ENCODE measurements at places on chromosomes 6 and 20.

DNA sequence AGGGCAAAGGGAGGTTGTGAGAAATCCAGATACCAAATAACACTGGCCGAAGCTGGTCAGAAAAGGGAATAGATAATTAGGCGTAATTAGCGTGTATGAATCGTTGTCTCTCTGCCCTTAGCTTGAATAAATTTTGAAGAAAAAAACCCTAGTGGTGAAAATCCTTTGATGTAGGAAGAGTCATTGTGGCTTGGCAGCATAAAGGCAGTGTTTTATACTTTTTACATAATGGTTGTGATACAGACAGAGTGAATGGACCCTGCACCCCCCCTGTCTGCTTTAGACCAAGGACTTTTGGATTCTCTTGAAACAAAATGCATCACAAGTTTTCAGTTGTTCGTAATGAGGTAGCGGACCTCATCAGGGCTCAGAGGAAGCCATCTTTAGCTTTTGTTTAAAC, 126.5 kb downstream of the AFG1L start:
- no peak for DNase-seq

DNA sequence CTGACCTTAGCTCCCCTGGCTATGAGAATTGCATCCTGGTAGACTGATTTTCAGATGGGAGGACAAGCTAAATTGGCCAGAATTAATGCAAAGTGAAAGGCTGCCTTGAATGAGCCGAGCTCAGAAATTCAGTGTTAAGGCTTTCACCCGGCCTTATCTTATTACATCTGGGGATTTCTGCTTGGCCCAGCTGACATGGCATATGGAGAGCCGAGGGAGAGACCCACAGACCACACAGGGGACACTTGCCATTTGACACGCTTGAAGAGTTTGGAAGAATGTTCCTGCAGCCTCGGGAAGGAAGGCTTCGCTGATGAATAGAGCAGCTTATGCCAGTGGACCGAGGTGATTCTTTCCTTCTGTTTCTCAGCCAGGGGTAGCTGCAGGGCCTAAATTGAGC, 9.0 kb downstream of the MOCS3 start:
- DNase-seq: no peak

DNA sequence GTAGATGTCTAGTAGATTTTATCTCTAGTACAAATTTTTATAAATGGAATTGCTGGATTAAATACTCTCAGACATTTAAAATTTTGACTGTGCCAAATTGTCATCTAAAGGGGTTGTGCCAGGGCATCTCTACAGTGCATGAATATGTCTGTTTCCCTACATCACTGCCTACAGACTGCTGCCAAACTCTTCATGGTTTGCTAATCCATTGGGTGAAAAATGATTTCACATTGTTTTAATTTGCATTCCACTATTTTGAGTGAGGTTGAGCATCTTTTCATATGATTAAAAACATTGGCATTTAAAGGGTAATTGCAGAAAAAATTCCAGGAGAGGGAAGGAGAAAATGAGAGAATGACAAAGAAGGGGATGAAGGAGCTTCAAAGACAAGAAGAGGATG, 267.7 kb upstream of the RNF24 start:
- no peak for DNase-seq

- DNase-seq: no peak
Observed at GRCh38 chr6:10303608-10304506, 111.0 kb downstream of the TFAP2A start.

GRCh38 chr6:2917801-2918445, 14.8 kb upstream of the SERPINB9 start:
- DNase-seq: no peak

DNA sequence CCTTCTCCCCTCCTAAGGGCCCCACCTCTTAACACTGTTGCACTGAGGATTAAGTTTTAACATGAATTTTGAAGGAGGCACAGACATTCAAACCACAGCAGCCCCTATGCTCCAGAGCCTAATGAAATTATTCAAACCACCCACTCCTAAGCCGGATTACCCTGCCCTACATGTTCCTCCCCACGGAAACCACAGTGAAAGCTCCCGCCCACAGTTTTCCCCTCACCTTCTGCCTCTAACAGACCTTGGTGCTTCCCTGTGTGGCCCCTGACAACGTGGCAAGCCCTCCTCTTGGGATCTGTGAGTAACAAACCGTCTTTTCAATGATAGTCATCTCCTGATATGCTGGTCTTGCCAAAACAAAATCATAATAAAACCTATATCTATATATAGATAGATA, 74.8 kb downstream of the RIN2 start:
- no peak for DNase-seq

DNA sequence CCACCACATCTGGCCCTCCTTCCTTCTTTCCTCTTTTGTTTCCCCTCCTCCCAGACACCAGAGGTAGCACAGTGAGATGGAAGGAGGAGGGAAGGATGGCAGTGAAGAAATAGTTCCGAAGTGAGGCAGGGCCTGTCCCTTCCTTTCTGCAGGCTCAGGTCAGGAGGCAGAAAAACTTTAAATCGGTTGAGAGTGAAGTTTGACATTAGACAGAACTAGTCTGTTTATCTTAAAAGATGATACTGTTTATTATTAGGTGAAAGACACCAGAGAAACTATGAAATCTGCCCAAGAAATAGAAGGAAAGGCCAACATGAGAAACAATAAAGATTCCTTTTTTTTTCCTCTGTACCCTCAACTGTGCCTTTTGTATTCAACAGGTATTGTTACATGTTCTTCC, 670.3 kb downstream of the UTRN start:
- DNase-seq: no peak

DNA sequence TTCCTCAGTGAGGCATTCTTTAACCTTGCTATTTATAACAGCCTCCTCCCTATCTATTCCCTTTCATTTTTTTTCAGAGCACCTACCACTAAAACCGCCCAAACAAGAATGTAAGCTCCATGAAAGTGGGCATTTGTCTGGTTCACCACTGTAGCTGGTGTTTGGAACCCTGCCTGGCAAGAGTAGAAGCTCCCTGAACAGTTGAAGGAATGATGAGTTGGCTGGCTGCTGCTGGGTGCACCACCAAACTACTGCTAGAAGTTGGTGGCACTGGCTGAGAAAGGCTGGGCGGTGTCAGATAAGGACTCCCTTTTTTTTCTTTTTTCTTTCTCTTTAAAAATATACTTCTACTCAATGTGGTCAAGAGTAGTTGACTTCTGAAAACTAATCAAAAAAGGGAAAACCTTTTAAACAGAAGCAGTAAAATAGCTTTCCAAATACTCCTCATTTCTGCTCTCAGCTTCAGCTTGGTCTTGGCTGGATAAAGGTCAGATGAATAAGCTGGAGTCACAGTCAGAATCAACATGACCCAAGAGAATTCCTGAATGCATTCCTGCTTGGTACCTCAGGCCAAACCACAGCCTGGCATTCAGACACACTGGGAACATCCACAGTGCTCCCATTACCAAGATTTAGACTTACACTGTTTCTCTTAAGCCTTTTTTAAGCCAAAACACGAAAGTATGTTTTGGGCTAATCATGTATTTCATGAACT, 38.0 kb downstream of the RTN4IP1 start:
- DNase-seq: no peak

DNA sequence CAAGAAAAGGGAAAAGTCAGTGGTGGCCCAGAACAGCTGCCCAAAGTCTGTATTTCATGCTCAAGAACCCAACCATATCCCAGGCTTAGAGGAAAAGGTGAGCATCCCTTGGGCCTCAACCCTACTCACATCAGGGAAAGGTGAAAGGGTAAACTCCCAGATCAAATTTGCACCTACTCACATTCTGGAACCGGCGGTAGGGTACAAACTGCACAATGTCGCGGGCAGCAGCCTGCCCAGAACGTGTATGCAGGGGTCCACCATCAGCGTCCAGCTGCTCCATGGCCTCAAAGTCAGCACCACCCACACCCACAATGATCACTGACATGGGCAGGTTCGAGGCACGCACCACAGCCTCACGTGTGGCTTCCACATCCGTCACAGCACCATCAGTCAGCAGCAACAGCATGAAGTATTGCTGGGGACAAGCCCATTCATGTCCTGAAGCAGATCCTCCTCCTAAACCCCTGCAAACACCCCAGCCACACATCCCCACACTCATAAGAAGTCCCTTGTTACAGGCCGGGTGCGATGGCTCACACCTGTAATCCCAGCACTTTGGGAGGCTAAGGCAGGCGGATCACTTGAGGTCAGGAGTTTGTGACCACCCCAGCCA, 10.9 kb downstream of the SPAG4 start:
- no peak for DNase-seq

GRCh38 chr6:31485055-31485454, 12.9 kb upstream of the MICB start:
- no peak for DNase-seq

Data from T-helper 22 cell (primary cell).